Fibroblast of mammary gland (primary cell): ENCODE measurements at places on chromosomes 12 and 14.

GRCh38 chr12:9731797-9732196, 1.1 kb downstream of the CLECL1 start:
- DNase-seq: no peak

DNA sequence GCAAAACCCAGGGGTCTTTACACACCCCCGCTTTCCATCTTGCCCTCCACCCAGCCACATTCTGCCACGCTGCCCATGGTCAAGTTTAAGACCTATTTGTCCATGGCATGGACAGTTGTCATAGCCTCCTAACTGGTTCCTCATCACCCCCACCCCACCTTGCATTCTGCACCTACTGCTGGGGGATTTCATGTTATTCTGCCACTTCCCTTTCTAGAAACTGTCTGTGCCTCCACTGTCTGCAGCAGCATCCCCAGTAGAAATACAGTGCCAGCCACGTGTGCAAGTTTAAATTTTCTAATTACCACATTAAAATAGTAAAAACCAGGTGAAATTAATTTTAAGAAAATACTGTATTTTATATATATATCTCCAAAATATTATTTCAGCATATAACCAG, 63.2 kb downstream of the WDR20 start:
- DNase-seq: no peak

DNA sequence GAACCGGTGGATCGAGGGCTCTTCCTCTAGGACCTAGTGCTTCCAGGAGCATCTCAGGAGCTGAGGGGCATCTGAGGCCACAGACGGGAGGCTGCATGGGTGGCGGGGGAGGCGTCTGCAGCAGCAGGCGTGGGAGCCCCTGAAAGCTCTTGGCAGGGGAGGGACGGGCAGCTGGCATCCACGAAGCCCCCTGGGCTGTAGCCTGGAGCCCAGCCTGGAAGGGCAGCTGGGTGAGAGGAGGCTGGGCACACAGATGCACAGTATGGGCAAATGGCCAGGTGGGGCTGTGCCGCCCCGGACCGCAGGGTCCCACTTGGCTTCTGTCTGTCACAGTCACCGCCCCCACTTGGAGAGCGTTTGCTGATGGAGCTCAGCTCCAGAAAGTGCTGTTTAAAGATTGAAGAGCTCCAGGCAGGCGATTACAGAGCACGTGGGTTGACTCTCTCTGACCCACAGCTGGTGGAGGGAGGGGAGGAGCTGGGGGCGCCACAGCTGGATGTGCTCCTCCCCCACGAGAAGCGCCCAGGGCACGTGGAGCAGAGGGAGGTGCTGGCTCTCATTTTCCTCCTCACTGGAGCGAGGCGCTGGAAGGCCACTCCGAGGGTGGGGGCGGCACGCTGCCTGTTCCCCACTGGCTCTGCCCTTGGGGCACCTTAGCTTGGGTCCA, 155.0 kb upstream of the C14orf180 start:
- DNase-seq: no peak

GRCh38 chr12:26749781-26750180, 83.2 kb downstream of the ITPR2 start:
- no peak for DNase-seq

DNA sequence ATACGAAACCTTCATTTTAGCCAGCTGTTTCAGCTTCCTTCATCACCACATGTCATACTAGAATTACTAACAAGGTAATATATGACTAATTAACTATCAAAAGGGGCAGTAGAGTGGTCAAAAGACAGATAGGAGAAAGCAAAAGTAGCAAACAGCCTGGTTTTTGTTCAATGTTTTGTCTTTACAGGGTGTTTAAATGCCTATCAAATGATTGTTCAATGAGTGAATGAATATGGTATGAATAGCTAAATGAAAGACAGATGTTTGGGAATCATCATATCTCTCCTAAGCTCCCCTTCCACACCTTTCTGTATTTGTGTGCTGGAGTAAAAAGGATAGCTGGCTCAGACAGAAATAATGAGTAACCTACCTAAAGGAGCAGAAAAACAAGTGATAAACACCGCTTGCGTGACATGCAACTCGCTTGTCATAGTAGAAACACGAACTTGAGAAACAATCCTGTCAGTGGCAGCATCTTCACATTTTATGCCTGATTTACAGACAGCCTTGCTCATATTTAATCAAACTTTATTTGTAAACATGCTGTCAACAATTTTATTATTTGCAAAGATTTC, 34.2 kb downstream of the ABCC9 start:
- DNase-seq: peak; percentile 85
